ENCODE measurements at places on chromosomes 13 and 19.
A peak's percentile ranks its signal among the peaks of the same experiment; 100 is the strongest.

DNA sequence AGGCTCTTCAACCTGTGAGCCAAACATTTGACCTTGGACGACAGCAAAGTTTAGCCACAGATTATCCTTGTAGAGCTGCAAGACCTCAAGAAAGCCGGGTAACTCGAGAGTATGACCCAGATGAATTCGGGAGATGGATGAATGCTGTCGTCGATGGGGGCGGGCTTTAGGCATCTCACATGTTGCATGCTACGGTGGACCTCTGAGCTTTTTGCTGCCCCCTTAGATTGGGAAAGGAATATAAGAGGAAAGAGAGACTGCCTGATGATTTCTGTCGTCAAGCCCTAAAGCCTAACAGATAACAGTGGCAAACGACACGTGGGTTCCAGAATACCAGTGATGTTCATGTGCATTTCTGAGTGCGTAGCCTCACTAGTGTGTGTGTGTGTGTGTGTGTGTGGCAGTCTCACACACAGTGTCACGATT is 730 bp upstream of the ABCC4 start:
- DNase-seq: no peak

GRCh38 chr13:21426238-21426637 is 32.9 kb downstream of the ZDHHC20 start:
- DNase-seq: no peak

- DNase-seq: no peak
Measured at GRCh38 chr13:41762796-41763195, 198.1 kb downstream of the VWA8 start.

- DNase-seq: peak; percentile 86
Measured at GRCh38 chr19:56111601-56112312, 9.3 kb downstream of the ZNF787 start.

DNA sequence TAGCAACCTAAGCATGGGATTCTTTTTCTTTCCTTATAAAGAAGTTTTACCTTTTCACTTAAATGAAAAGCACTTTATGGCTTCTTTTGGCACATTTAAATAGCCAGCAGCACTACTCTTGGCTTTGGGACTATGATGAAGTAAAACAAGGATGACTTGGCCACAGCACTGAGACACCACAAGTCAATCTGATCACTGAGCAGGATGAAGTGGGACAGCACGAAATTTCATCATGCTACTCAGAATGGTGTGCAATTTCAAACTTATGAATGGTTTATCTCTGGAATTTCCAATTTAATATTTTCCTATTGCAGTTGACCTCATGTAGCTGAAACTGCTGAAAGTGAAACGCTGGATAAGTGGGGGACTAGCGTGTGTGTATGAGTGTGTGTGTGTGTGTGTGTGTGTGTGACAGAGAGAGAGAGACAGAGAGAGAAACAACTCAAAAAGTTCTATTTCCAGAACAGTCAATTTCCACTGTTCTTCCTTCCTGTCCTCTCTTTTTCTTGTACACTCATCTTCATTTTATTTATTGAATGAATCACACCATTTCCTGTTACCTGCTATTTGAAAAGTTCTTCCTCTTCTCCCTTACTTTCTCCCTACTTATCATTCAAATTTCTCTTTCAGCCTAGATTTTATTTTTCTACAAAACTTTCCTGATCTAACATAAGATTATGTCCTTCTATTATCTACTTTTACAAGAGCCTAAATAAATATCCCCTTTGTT is 414.2 kb upstream of the MIR17HG start:
- DNase-seq: no peak

GRCh38 chr13:99572131-99572530 is 70.9 kb downstream of the TM9SF2 start:
- no peak for DNase-seq

DNA sequence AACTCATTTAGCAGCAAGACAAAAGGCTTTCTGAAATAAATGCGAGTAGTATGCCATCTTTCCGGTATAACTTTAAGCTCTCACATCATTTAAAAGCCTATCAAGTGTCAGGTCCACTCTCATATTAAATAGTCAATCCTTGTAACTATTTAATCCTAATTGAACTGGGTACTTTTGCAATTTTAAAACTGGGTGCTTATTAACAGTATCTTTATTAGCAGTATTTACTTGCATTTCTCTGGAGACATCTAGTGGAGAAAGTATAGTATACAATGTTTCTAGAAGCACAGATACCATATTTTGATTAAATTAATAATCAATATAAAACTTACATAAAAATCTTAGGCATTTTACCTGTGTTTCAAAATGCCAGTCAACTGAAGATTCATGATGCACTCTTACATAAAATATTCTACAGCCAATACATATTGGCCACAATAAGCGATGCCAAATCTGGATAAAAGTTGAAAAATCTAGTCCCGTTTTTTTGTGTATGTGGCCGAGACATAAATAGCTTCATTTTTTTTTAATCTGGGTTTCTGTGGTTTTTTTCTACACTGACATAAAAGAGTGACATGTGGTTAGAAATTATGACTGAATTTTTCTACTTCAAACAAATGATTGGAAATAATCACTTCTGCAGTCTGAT is 4.3 kb upstream of the POSTN start:
- no peak for DNase-seq

DNA sequence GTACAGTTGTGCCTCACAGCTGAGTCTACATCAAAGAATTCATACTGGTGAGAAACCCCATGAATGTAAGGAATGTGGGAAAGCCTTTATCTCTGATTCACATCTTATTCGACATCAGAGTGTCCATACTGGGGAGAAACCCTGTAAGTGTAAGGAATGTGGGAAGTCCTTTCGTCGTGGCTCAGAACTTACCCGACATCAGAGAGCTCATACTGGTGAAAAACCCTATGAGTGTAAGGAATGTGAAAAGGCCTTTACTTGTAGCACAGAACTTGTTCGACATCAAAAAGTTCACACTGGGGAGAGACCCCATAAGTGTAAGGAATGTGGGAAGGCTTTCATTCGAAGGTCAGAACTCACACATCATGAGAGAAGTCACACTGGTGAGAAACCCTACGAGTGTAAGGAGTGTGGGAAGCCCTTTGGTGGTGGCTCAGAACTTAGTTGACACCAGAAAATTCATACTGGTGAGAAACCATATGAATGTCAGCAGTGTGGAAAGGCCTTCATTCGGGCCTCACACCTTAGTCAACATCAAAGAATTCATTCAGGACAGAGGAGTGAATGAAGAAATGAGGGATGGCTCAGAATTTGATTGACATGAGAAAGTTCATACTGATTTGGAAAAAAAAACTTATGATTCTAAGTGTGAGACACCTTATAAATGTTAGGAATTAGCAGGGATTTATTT is 80.9 kb upstream of the ZNF420 start:
- DNase-seq: no peak

- no peak for DNase-seq
Measured at GRCh38 chr13:97339019-97339987, 94.7 kb upstream of the RAP2A start.

- no peak for DNase-seq
Measured at GRCh38 chr13:94061301-94061700, 418.2 kb downstream of the DCT start.

DNA sequence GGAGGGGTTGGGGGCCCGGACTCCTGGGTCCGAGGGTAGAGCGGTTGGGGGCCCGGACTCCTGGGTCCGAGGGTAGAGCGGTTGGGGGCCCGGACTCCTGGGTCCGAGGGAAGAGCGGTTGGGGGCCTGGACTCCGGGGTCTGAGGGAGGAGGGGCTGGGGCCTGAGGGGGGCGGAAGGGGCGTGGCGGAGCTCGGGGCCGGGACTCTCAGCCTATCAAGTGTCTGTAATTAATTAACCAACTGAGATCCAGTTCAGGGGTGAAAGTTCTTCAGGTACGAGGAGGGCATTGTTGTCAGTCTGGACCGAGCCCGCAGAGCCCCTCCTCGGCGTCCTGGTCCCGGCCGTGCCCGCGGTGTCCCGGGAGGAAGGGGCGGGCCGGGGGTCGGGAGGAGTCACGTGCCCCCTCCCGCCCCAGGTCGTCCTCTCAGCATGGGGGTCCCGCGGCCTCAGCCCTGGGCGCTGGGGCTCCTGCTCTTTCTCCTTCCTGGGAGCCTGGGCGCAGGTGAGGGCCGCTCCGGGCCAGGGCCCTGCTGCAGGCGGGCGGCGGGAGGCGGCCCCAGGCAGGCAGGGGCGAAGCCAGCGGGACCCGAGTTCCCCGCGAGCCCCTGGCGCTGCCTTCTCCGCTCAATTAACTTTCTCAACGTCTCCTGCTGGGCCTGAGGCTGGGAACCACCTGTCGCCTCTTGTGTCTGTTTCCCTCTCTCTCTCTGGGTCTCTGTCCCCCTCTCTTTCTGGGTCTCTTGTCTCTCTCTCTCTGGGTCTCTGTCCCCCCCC is 697 bp downstream of the FCGRT start:
- DNase-seq: no peak

DNA sequence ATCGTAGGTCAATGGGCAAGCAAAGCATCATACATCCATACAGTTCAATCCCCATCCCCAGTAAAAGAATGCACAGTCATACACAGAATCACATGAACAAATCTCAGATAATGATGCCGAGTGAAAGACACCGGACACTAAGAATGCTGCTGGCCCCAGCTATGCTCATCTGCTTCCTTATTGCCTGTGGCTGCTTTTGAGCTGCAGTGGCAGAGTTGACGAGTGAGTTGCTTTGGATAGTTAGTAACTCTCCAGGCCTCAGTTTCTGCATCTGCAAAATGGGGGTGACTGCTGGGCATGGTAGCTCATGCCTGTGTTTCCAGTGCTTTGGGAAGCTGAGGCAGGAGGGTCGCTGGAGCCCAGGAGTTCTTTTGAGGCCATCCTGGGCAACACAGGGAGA is 12.9 kb upstream of the NFIC start:
- no peak for DNase-seq

GRCh38 chr13:71242201-71242600 is 624.8 kb downstream of the DACH1 start:
- no peak for DNase-seq

Data from suppressor macrophage treated with lipopolysaccharide for 4 hours (primary cell).